ENCODE measurements at places on chromosomes 12 and 14. TPM values are rescaled to one million over a fixed set of nuclear protein-coding genes. Genes with fewer than 3 reads are reported as not detected.

GRCh38 chr12:15180325-15180724 lies 40.9 kb downstream of the RERG start:
- no peak for DNase-seq

- no peak for DNase-seq
These were observed 306.6 kb downstream of the SLC6A15 start for GRCh38 chr12:84605983-84606382.

MFAP5 gene
- polyA plus RNA-seq = 679 TPM

DNA sequence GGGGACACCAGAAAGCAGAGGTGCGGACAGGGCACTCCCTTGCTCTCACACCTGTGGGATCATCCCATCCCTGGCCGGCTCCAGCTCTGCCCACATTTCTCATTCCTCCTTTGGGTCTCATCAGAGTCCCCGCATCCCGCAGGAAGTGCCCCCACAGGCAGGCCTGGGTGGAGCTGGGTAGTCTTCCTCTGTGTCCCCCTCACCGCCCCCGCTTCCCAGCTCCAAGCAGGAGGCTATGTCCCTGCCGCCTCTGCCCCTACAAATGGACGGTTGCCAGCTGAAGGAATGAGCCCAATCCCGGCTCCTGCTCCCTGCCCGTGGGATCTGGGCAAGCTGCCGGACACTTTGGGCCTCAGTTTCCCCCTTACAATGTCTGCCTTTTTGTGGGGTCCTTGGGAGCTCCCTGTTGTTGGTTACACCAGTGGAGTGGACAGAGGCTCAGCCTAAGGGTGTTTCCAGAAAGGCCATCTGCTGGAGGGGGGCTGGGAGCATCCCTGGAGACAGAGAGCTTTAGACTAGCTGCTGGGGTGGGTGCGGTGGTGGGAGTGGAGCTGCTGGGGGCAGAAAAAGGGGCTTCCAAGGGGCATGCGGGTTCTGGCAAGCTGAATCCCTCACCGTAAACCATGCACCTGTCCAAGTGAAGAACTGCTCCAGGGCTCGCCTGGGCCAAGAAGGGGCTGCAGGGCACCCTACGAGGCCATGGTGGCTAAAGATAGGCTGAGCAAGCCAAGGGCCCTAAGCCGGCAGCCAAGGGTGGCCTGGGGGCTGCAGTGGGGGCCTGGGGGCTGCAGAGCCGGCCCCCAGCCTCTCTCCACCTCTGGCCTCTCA lies 7.9 kb upstream of the GPR132 start:
- DNase-seq = no peak

DNA sequence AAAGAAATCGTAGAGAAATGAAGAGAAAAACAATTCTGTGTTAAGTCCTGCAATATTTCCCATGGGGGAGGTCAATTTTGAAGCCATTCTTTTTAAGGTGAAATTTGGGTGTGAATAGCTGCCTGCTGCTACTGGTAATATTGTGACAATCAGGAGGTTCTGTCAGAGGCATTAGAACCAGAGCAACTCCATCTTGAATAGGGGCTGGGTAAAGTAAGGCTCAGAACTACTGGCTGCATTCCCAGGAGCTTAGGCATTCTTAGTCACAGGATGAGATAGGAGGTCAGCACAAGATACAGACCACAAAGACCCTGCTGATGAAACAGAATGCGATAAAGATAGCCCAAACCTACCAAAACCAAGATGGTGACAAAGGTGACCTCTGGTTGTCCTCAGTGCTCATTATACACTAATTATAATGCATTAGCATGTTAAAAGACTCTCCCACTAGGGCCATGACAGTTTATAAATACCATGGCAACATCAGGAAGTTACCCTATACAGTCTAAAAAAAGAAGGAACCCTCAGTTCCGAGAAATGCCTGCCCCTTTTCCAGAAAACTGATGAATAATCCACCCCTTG lies 24.8 kb upstream of the MTHFD1 start:
- DNase-seq = peak; percentile 43

- DNase-seq = peak; percentile 36
These were observed 226.2 kb upstream of the CRY1 start for GRCh38 chr12:107319533-107320032.

All from GM23248 (cell line).